ENCODE measurements at places on chromosomes 2 and 18.

- H3K4me1 ChIP-seq = no peaks in the 10 kb centered on the region
- DNase-seq = no peak
- H3K27ac ChIP-seq = no peak overlapping the region
- peaks cover 22% of the 10 kb centered on the region for H3K27me3 ChIP-seq
Observed at GRCh38 chr2:233044974-233045605, 12.6 kb downstream of the NEU2 start.

GRCh38 chr2:235611349-235611748, 117.5 kb downstream of the AGAP1 start:
- no peaks in the 10 kb centered on the region for H3K4me1 ChIP-seq
- no peaks in the 10 kb centered on the region for H3K36me3 ChIP-seq
- no peak overlapping the region for H3K27ac ChIP-seq
- no peak for DNase-seq

DNA sequence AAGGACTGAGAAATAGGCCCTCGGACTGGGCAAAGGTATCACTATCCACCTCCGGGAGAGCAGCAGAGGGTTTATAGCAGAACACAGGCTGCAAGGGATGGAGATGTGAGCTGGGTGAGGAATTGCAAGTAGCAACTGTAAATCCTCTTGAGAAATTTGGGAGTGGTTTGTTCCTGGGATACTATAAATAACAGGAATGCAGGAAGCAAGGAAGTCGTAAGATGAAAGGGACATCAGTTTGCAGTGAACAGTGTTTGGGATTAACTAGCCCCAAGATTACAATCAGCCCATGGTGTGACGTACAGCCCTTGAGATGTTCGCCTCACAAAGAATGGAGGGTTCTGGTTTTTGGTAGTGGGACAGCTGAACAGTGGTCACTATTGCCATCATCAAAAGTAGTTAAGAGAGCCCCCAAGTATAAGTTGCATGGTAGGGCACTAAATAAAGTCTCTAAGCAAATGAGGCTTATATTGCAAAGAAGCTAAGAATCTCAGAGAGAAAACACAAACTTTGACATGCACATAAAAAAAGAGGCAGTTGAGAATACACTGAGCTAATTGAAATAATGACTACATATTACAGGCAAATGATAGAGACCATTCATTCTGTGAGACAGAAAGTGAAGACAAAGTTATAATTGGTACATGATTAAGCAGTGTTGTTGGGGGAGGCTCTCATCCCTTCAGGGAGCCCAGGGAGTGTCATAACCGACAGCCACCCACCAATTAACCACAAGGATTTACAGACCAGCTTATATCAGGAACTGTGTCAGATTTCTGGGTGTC, 362.5 kb upstream of the ACVR2A start:
- H3K27me3 ChIP-seq = no peaks in the 10 kb centered on the region
- H3K36me3 ChIP-seq = no peaks in the 10 kb centered on the region
- DNase-seq = no peak
- H3K4me1 ChIP-seq = peaks cover 4% of the 10 kb centered on the region
- H3K27ac ChIP-seq = no peak overlapping the region

- no peak overlapping the region for H3K4me3 ChIP-seq
- peaks cover 43% of the 10 kb centered on the region for H3K27me3 ChIP-seq
- no peaks in the 10 kb centered on the region for H3K4me1 ChIP-seq
Observed at GRCh38 chr18:54764786-54765185, 63.5 kb upstream of the RAB27B start.

DNA sequence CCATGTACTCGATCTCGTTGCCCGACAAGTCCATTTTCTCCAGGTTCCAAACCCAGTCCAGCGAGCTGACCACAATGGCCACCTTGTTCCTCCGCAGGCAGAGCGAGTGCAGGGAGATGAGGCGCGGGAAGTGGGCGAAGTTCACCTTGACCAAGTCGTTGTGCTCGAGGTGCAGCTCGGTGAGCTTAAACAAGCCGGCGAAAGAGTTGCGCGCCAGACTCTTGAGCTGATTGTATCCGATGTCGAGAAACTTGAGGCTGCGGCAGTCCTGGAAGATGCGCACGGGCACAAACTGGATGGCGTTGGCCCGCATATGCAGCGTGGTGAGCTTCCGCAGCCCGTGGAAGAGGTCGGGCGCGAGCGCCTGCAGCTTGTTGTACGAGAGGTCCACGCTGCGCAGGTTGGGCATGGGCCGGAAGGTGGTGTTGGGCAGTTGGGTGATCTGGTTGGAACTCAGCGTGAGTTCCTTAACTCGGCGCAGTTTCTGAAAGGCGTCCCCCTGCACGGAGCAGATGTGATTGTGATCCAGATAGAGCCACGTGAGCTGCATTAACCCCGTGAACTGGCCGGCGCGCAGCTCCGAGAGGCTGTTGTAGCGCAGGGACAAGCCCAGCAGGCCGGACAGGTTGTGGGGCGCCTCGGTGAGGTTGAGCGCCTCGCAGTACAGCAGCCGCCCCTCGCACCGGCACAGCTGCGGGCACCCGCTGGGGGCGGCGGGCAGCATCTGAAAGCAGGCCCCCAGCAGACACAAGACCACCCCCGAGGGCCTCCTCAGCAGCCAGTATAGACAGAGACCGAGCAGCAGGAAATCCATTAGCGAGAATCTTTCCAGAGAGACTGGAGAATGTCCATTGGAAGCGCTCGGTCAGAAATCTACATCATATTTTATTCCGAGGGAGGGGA, 1.3 kb downstream of the LRRTM1 start:
- no peak for DNase-seq
- H3K27me3 ChIP-seq = peaks cover 33% of the 10 kb centered on the region
- H3K4me3 ChIP-seq = no peak overlapping the region
- H3K27ac ChIP-seq = no peak overlapping the region

DNA sequence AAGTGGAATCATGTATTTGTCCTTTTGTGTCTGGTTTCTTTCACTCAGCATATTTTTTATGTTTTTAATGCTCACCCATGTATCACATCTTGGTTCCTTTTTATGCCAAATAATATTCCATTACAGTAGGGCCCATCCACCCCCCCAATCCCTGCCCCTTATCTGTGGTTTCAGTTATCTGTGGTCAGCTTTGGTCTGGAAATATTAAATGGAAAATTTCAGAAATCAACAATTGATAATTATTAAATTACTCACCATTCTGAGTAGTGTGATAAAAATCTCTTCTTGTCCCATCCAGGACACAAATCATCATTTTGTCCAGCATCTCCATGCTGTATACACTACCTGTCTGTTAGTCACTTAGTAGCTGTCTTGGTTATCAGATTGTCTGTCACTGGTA, 66.7 kb downstream of the BIRC6 start:
- peaks cover 31% of the 10 kb centered on the region for H3K4me1 ChIP-seq
- peaks cover 30% of the 10 kb centered on the region for H3K36me3 ChIP-seq
- H3K4me3 ChIP-seq = no peak overlapping the region

DNA sequence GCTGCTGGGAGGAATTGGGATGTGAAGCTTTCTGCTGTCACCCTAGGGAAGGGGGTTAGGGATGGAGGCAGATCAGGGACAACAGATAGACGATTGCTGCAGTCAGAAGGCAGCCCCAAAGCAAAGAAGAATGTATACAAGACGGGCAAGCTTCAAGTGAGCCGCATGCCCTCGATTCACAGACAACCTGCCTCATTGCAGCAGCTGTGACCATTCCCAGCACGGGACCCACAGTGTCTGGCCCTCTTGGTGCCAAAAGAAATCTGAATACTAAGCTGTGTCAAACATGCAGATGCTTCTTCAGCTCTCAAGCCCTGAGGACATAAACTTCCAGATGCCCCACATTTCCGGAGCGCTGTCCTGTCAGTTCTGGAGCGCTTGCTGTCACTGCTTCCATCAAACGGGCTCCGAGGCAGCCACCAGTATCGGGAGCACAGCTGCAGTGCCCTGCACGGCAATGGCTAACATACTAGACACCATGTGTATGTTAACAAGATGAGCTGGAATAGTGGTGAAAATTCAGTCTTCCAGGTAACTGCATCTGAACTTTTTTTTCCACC, 33.8 kb downstream of the PRELID3A start:
- DNase-seq = no peak
- no peak overlapping the region for H3K27ac ChIP-seq
- no peaks in the 10 kb centered on the region for H3K36me3 ChIP-seq

DNA sequence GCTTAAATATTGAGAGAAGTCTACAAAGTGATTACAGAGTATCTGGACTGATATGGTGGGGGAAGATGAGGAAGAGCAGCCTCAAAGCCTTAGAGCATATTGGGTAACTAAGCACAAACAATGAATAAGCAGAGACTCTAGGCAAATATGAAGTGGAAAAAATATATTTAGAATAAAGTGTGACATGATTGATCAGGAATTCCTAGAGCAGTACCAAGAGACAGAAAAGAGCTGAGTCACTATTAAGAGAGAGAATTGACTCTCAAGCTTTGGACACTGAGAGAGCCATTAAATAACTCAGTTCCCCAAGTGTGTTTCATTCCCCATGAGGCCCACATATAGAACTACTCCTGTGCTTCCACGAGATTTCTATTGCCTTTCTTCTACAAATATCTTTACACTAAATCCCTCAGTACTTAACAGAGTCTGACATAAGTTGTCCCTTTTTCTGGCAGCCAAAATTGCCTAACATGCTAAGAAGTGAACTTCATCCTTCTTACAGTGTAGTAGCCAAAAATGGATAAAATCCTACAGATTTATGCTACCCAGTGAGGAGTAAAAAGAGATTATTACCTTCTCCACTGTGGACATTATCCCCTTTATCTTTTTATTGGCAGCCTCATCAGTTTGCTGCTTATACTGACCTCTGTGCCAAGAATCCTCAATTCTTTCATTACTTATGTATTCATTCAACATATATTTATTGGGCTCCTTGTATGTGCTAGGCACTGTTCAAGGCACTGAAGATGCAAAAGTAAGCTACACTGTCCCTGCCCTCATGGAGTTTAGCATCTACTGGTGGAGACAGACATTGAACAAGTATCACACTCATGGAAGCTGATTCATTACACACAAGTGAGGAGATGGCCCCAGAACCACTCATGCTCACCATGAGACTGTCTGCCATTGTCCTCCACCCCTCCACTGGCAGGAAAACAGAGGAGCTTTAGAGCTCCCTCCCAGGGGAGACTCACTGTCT, 45.4 kb downstream of the SLC40A1 start:
- H3K27ac ChIP-seq = no peak overlapping the region
- no peaks in the 10 kb centered on the region for H3K36me3 ChIP-seq
- H3K27me3 ChIP-seq = peaks cover 11% of the 10 kb centered on the region
- no peak for DNase-seq
- H3K4me3 ChIP-seq = no peak overlapping the region
- H3K4me1 ChIP-seq = no peaks in the 10 kb centered on the region

DNA sequence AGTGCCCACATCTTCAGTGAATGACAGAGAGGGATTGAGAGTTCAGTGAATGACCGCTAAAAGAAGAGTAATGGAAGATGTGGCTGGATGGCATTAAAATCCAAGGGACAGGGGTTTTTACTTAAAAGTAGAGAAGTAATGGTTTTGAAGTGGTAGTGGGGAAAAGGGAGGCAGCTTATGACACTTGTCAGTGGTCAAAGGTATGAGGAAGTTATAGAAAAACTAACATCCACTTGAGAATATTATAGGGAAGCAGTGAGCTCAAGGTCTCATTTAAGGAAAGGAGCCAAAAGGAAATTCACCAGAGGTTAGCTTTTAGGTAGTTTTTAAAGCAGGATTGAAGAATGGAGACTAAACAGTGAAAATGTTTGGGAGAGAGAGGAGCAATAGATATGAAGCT, 24.3 kb downstream of the CDK15 start:
- peaks cover 13% of the 10 kb centered on the region for H3K27me3 ChIP-seq
- H3K4me1 ChIP-seq = no peaks in the 10 kb centered on the region
- H3K4me3 ChIP-seq = no peak overlapping the region
- DNase-seq = no peak
- H3K36me3 ChIP-seq = no peaks in the 10 kb centered on the region

GRCh38 chr2:57693965-57694364, 352.6 kb upstream of the VRK2 start:
- H3K27me3 ChIP-seq = no peaks in the 10 kb centered on the region
- no peak overlapping the region for H3K27ac ChIP-seq
- no peaks in the 10 kb centered on the region for H3K36me3 ChIP-seq
- H3K4me1 ChIP-seq = no peaks in the 10 kb centered on the region
- DNase-seq = no peak
- no peak overlapping the region for H3K4me3 ChIP-seq

- H3K36me3 ChIP-seq = no peaks in the 10 kb centered on the region
- no peaks in the 10 kb centered on the region for H3K27me3 ChIP-seq
- no peaks in the 10 kb centered on the region for H3K4me1 ChIP-seq
- H3K4me3 ChIP-seq = no peak overlapping the region
- DNase-seq = no peak
Observed at GRCh38 chr2:120625865-120626560, 109.7 kb upstream of the GLI2 start.

GRCh38 chr18:35088921-35089320, 47.7 kb downstream of the MAPRE2 start:
- H3K27me3 ChIP-seq = no peaks in the 10 kb centered on the region
- no peak for DNase-seq
- H3K4me3 ChIP-seq = no peak overlapping the region
- H3K36me3 ChIP-seq = peaks cover 15% of the 10 kb centered on the region

DNA sequence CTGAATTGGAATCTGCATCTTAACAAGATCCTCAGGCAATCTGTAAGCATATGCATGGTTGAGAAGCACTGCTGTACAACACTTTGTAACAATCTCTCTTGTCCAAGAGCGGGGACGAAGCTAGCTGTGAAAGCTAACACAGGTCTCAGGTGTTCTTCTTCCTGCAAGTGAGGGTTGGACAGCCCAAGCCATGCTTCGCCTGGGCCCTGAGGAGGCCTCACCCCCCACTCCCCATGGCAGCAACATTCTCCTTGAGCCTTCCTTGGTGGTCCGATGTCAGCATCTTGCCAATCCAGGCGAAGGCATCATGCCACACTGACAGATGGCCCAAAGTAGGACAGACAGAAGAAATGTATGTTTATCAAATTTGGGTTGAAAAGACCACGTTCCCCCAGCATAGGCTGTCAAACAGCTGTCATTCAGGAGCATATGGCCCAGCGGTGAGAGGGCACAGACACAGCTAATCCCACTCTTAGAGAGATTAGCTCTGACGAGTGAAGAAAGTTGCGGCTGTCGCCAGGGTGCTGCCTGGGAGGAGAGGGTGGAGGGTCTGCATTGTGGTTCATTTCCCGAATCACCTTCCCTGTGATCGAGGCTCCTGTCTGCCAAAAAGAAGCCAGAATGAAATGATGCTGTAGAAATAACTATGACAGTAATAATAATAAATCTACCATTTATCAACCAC, 344.7 kb downstream of the MYCN start:
- no peaks in the 10 kb centered on the region for H3K27me3 ChIP-seq
- no peak overlapping the region for H3K27ac ChIP-seq
- no peaks in the 10 kb centered on the region for H3K4me1 ChIP-seq
- no peak overlapping the region for H3K4me3 ChIP-seq
- H3K36me3 ChIP-seq = no peaks in the 10 kb centered on the region

DNA sequence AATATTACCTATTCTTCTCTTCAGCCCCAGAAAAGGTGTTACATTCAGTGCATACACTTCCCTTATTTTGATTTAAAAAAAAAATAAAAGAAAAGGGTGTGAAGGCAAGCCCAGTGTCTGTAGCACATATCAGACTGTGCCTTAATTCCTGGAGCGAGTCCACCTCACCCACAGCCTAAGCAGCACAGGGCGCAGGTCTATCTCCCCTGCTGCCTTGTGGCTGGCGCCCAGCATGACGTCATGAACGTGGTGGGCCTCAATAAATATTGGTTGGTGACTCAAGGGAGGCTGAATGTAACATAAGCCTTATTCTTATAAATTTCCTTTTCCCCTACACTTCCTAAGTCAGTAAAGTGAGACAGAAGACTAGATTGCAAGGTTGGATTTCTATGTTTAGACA, 26.4 kb downstream of the ST3GAL5 start:
- no peaks in the 10 kb centered on the region for H3K27me3 ChIP-seq
- H3K4me3 ChIP-seq = no peak overlapping the region
- DNase-seq = no peak
- H3K27ac ChIP-seq = no peak overlapping the region
- H3K4me1 ChIP-seq = peaks cover 57% of the 10 kb centered on the region
- peaks cover 47% of the 10 kb centered on the region for H3K36me3 ChIP-seq
